Motor neuron (in vitro differentiated cells): ENCODE measurements at places on chromosomes 11 and 22.

DNA sequence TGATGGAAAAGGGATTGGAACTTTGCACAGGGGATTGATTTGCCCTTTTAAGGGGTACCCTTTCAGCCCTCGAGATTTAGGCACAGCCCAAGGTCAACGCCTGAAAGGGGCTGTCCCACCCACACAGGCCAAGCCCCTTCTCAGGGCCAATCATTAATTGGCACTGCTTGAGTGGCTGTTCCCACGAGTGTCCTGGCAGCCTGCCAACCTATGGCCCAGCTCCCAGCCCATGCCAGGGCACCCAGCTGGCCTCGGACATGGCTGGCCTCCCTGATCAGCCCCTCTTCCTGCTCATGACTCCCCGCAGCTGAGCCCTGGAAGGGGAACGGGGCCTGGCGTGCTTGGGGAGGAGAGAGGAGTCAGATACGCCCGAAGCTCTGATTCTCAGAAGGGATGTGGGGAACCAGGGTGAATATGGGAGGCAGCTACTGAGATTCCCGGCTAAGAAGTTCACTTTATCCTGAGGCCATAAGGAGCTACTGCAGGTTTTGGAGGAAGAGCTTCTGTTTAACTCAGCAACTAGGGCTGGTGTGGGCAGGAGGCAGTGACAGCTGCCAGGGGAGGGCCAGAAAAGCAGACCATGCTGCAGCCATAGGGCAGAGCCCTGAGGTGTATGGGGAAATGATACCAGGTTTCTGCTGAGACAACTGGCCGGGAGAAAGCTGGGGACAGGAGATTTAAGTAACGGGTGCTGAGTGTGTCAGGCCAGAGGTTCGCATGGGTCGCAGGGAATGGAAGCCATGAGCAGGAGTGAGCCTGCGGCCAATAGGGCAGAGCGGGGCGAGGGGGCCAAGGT, 30.0 kb downstream of the WNT7B start:
- ATAC-seq: no peak

DNA sequence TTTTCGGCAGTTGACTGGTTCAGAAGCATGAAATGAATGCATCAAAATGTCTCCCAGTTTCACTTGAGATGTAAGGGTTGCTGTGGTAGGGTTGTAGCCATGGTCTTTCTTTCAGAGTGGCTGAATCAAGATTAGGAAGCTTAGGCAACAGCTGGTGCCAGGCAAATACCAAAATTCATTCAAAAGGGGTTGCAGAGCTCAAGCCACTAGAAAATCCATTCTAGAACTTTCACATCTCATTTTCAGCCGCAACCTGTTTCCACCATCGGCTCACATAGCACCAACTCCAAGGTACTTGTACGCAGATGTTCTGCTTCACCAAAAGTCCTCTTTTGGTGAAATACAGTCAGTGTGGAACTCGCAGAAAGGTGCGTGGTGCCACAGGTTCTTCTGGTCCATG, 40.5 kb upstream of the STK33 start:
- ATAC-seq: no peak

DNA sequence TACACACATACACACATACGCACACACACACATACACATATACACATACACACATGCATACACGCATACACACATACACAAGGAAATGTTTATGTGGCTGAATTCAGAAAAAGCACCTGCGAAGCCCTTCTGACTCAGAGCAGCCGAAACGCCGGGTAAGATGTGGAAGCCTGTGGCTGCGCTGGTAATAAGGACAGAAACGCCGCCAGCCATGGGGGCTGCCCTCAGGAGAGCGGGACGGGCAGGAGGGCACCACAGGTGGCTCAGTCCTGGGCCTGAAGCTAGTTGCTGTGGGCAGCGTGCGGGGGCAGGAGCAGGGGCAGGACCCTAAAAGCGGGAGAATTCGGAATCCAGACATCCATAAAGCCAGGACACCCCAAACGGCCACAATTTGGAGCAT, 378.3 kb downstream of the BRD1 start:
- ATAC-seq: no peak

DNA sequence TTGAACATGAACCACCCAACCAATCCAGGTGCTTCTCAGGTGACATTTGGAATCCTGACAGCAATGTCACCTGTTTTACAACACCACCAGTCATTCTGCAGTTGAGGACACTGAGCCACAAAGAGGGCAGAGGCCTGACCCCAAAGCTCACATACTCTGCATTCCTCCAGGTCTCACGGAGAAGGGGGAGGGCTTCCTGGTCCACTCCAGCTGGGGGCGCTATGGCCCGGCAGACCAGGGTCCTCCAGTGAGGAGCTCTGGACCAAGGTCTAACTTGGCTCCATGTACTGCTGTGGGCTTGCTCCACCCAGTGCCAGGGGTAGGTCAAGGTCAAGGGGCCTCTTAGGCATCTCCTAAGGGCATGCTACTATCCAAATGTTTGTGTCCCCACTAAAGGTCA, 1.5 kb upstream of the PNPLA3 start:
- ATAC-seq: no peak

DNA sequence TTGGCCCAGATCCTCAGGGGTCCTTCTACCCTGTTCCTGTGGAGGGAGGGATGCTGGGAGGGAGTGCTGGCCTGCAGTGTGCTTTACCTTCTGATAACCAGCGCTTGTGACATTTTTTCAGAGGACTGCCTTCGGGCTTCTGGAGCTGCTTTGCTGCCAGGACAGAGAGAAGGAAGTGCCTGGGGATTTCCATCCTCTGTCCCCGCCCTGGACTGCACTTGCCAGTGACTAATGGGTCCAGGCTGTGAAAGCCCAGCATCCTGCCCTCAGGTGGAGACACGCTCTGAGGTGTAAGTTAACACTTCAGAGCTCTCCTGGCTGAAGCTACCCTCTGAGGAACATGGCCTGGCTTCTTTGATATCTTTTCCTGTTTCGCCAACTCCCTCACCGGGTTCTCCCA, 158.7 kb upstream of the SYT13 start:
- ATAC-seq: no peak

GRCh38 chr11:65557280-65558001, 718 bp downstream of the LTBP3 start:
- peak; percentile 12 for ATAC-seq

DNA sequence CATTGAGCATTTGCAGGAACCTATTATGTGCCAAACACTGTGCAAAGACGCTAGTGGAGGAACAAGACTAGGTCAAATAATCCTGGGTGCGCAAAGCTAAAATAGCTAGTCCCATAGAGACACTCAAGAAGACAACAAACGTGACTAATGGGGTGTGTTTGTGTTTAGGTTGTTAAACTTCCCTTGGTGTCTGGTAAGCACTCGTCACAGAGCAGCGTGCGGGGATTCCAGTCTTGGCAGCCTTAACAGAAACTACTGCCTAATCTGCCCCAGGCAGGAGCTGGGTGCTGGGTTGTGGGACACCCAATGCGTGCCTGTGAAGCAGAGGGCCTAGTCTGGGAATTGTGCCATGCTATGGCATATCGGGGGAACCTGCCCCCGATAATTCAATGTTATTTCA, 10.8 kb upstream of the CALCB start:
- peak; percentile 84 for ATAC-seq

GRCh38 chr11:68137833-68138232, 16.6 kb upstream of the CHKA start:
- ATAC-seq: no peak

GRCh38 chr11:76102802-76103201, 103.5 kb downstream of the WNT11 start:
- no peak for ATAC-seq
